Activated CD8-positive, alpha-beta memory T cell treated with anti-CD3 and anti-CD28 coated beads for 1 hour (primary cell): ENCODE measurements at places on chromosomes 3 and 15.

DNA sequence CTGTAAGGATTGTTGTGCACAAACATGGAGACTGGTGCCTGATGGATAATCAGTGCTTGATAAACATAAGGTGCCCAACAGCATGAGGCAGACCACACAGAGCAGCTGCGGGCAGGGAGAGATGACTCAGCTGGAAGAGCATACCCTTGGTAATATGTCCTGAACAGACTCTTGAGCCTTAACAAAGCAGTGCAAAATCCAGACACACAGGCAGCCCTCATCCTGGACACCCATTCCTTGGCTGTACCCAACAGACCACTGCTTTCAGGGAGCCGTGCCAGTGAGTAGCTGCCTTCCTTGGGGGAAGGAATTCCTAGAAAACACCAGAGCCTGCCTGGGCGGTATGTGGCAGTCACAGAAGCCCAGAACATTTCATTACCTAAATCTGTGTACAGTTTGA lies 156.2 kb downstream of the CLSTN2 start:
- DNase-seq: no peak

DNA sequence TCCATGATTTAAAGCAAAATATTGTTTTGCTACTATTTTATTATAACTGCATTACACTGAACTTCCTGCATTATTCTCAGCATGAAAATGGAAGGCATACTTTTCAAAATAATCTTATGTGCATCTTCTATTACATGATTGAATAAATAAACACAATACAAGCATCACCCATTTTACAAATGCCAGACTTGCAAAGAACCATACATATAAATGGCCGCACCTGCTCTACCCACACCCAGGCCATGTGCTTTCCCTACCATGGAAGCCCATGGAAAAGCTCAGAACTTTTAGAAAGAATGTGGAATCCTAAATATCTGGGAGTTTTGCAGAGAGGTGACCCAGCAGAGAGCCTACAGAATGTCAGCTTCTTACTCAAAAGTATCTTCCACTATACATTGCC lies 127.2 kb downstream of the SHOX2 start:
- no peak for DNase-seq

GRCh38 chr3:123783050-123783689 lies 101.0 kb downstream of the MYLK start:
- DNase-seq: no peak

- DNase-seq: no peak
These were observed at the start of the genes LRRC34 and LRRIQ4 for GRCh38 chr3:169812332-169813235. LRRC34 (minus strand) TSS chr3:169812904; CDS start chr3:169812548, 356 bp downstream. LRRIQ4 (plus strand) TSS chr3:169812870; CDS start chr3:169821922, 9,052 bp downstream.

- no peak for DNase-seq
These were observed 14.1 kb downstream of the IL17RD start for GRCh38 chr3:57151021-57151449.

DNA sequence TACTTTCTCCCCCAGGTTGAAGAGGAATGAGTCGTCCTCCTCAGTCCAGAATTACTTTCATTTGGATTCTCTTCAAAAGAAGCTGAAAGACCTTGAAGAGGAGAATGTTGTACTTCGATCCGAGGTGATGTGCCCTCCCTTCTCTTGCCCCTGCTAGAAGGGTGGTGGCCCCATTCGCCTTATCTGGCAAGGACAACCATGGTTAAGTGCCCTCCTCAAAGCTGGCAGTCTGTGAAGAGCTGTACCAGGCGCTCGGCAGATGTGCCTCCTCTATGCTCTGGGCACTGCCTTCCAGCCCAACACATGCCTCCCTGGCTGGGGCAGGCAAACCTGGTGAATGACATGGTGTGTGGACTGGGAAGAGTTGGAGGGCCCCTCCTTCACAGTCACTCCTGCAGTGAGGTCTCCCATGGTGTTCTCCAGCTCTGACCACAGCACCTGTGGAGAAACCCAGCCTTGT lies 77.0 kb downstream of the CCK start:
- no peak for DNase-seq

- no peak for DNase-seq
These were observed 572.3 kb downstream of the MAGI1 start for GRCh38 chr3:65466300-65466988.

DNA sequence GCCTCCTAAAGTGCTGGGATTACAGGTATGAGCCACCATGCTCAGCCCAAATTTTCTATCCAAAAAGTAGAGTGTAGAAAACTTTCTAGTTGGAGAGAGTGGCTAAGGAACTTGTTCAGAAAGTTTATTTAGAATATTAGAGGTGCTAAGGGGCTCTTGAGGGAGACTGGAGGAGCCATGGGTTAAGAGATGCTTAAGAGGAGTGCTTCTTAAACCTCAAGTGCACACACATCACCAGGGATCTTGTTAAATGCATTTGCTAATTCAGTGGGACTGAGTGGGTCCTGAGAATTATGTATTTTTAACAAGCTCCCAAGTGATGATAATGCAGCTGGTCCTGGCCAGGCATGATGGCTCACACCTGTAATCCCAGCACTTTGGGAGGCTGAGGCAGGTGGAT lies 29.7 kb upstream of the SLMAP start:
- no peak for DNase-seq

- DNase-seq: no peak
These were observed 205.4 kb upstream of the IGF1R start for GRCh38 chr15:98442901-98443300.

DNA sequence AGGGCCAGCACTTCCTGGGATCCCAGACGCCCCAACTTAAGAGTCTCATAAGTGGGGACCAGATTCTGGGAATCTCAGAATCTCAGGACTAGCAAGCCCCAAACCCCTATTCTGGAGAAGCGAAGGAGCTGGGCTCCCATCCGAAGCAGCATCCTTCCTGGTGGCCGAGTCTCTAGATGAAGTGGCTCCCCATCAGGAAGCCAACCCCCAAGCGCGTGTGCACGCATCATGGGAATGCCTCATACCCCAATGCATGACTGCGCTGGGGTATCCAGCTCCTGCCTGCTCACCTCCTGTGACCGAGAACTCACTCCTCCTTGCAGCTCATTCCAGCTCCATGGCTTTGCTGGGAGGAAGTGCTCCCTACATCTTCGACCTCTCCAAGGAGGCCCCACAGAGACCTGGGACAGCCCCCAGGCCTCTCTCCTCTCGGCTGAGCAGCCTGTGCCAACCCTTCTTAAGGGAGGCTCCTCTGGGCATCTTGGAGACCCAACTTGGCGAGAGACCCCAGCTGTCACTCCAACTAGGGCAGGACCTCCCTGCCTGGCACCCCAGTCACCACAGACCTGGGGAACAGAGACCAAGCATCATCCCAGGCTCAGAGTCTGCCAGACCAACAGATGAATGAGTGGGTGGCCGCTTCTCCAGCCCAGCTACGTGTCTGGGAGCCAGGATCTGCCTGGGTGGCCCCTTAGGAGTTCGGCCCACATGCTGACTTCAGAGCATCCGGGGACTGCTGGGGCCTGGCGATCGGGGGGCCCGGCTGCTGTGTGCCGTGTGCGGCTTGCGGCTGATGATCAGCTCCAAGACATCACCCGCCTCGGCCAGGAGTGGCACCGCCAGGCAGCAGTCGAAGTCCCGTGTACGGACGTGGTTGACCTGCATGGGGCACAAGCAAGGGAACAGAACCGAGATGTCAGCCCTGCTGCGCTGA lies 46.9 kb downstream of the GRIP2 start:
- no peak for DNase-seq

GRCh38 chr3:69944931-69945493 lies 54.5 kb upstream of the SAMMSON start:
- DNase-seq: no peak

DNA sequence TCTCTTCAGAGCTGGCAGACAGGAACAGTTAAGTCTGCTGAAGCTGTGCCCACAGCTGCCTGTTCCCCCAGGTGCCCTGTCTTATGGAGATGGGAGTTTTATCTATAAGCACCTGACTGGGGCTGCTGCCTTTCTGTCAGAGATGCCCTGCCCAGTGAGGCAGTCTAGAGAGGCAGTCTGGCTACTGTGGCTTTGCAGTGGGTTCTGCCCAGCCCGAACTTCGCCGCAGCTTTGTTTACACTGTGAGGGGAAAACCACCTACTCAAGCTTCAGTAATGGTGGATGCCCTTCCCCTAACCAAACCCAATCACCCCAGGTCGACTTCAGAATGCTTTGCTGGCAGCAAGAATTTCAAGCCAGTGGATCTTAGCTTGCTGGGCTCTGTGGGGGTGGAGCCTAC lies 91.2 kb downstream of the SLC25A26 start:
- DNase-seq: no peak

GRCh38 chr3:11976976-11977375 lies 27.2 kb upstream of the SYN2 start:
- DNase-seq: no peak

DNA sequence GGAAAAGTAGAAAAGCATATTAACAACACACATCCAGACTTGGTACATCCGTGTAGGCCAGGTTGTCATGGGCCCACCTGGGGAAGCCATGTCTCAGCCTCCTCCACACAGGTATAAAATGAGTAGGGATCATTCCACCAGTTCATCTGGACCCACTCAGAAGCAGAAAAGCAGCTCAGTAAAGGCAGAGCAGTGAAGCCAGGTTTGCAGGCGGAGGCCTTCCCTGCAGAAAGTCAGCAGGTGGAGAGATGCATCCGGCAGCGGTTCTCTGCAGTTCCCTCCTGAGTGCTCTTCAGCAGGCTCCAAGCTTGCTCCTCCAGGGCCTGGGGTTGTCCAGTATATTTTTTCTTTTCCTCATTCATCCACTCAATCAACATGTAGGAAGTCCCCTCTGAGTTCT lies 22.1 kb downstream of the LOXL1 start:
- DNase-seq: no peak

- no peak for DNase-seq
These were observed 14.8 kb downstream of the P3H2 start for GRCh38 chr3:190105876-190106275.

DNA sequence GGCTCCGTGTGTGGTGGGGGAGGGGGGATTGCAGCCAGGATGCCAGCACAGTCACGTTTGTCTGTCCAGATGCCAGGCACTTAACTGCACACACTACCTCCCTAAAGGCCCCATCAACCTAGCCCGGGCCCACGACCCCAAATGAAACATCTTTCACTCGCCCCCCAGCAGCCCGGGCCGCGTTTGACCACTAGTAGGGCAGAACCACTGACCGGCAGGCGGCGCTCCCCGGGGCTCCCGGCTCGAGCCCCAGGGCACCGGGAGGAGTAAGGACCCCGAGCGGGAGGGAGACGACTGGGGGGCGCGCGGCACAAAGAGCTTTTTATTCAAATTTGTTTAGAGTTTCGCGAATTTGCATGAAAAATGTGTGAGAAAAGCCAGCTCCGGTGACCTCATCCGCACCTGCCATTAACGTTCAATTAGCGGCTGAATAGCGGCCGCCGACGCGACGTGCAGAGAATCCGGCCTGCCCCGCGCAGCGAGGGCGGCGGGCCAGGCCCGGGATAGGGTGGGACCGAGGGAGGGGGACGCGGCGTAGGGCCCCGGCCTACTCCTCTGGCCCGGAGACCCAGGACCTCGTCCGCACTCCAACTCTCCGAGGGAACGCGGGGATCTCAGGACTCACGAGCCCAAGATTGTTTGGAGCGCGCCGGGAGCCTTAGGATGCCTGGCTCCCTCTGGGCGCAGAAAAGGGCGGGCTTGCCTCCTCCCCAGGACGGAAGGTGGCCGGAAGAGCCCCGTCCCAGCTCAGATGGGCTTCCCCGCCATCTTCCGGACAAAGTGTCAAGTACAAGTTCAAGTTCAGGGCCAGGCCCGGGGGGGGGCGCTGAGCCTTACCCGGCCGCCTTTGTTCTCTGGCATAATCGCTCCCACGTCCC lies 64.9 kb upstream of the POLG start:
- DNase-seq: no peak

DNA sequence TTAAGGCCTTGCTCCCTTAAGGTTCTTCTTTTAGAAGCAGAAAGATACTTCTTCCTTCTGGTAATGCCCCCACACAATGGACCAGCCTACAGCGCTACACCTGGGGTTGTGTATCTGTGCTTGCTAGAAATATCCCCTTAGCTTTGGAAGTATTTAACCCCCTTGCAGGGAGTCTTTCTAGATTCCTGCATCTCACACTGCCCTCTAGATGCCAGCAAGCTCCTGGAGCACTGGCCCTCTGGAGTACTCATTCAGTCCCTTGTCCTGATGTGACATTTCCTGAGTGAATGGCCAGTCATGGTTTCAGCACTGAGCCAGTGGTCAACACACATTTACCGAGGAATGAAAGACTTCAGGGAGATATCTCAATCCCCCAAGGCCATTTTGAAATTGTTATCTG lies 30.4 kb upstream of the RBP2 start:
- no peak for DNase-seq

DNA sequence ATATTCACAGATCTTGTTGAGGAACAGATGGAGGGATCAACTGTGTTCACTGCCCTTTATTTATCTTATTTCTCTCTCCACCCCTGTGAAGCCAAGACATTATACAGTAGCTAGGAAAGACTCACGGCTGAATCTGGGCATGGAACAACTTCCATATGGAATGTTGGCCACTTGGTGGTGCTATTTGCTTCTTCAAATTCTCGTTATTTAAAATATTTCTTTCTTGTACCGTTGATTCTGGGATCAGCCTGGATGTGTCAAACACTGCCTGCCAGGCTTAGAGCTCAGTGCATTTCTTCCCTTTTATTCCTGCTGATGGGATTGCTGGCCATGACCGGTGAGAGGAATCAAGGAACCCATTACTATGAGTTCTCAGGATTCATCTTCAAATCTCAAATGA lies 17.5 kb upstream of the GASK1A start:
- DNase-seq: no peak

GRCh38 chr3:150942221-150942620 lies 30.3 kb downstream of the CLRN1 start:
- DNase-seq: no peak

GRCh38 chr3:151675858-151676615 lies 57.7 kb upstream of the AADACL2 start:
- DNase-seq: no peak

DNA sequence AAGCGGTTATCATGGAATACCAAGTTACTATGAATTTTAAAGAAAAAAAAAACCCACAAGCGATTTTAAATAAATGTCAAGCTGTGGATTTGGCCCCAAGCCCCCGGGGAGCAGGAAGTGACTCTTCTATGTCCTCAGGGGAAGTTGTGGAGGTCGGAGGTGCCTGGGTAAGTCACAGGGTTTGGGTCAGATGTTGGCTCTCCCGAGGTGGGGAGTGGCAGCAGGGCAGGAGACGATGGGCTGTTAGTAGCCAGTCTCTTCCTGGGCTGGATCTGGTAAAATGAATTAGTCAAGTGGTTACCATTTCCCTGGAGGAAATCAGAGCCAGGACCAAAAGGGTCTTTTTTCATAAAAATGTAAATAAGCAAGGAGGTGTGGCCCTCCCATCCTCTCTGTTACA lies 316.7 kb downstream of the TLE3 start:
- DNase-seq: no peak

DNA sequence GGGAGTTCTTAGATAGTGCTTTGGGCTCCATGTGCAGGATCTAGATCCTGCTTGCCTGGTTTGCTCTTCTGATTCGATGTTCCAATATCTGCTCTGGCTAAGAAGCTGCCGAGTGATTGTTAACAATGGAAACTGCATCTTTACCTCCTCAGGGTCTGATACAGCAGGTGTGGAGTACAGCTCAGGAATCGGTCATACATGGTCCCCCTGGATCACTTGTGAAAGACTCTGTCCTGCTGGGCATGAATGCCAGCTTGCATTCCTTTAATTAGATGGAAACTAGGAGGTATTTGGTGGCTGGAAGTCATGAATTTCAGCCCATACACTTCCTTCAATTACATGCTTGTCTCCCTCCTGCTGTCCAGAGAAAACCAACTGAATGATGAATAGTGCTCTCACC lies 95.3 kb downstream of the CHRNA7 start:
- no peak for DNase-seq

GRCh38 chr3:106030627-106030963 lies 161.8 kb upstream of the CBLB start:
- no peak for DNase-seq
